ENCODE measurements at places on chromosomes 12 and 14.

GRCh38 chr12:64478661-64479060 is 26.7 kb downstream of the TBK1 start:
- no peak for DNase-seq

DNA sequence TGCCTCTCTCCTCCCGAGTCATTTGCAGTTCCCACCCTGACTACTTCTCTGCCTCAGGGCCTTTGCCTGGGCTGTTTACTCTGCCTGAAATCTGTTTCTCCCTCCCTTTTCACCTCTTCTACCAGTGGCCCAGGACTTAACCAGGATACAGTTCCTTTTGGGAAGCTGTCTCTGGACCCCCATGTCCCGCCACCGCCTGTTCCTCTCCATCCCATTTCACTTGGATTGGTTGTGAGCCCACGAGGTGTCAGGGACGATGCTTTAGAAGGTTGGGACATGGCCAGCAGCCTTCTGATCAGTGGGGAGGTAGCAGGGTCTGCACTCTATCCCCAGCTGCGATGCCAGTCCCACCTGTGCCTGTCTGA is 51.8 kb downstream of the FAM222A start:
- no peak for DNase-seq

DNA sequence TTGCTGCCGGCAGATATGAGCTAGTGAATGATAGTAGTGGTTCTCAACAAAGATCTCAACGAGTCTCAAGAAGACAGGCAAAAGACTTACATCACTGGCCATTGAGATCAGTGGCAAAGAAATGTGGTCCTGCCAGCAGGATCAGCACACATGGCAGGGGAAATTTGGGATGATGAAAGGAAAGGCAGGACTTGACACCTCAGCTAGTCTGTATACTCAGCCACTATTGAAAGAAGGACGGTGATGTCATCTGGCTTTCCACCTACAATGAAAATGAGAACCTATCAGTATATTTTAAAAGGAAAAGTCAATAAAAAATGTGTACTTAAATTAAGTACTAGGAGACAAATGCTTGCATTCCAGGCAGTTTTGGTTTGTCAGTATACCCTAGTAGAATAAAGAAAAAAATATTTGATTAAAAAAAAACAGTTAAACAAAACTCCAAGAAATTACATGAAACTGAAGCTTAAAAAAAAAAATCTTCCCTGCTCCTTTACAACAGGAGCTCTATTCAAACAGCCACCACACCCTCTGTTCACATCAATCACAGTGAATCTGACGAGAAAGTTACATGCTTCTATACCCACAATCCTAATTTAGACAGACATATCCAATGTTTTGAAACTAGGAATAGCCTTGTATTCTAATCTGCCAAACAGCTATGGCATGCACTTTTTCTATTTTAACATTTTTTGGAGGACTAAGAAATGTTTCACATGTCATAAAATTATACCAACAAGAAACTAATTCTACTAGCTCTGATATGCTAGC is 34.9 kb downstream of the RAD9B start:
- no peak for DNase-seq

- DNase-seq = peak; percentile 36
Measured at GRCh38 chr12:115190010-115190770, 506.2 kb upstream of the TBX3 start.

GRCh38 chr14:59464486-59465315 is 479 bp downstream of the GPR135 start:
- peak; percentile 87 for DNase-seq

DNA sequence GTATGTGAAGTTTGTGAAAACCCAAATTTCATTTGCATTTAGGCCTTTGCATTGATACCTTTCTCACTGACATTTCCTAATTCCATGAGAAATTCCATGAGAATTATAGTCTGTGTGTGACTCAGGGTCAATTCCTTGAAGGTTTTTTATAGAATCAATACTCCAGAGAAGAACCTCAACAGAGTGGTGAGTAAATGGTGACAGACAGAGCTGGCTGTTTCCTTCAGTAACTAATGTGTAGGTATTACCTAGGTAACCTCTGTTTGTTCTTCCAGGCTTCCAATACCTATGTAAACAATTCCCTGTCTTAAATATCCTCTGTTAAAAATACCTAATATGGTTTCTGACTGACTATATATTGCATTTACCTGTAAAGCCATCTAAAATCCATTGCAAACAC is 117.0 kb downstream of the TTC8 start:
- no peak for DNase-seq

- DNase-seq = no peak
Measured at GRCh38 chr14:90560991-90561390, 164.2 kb downstream of the CALM1 start.

- DNase-seq = no peak
Measured at GRCh38 chr12:13075118-13075480, 28.4 kb downstream of the GSG1 start.

DNA sequence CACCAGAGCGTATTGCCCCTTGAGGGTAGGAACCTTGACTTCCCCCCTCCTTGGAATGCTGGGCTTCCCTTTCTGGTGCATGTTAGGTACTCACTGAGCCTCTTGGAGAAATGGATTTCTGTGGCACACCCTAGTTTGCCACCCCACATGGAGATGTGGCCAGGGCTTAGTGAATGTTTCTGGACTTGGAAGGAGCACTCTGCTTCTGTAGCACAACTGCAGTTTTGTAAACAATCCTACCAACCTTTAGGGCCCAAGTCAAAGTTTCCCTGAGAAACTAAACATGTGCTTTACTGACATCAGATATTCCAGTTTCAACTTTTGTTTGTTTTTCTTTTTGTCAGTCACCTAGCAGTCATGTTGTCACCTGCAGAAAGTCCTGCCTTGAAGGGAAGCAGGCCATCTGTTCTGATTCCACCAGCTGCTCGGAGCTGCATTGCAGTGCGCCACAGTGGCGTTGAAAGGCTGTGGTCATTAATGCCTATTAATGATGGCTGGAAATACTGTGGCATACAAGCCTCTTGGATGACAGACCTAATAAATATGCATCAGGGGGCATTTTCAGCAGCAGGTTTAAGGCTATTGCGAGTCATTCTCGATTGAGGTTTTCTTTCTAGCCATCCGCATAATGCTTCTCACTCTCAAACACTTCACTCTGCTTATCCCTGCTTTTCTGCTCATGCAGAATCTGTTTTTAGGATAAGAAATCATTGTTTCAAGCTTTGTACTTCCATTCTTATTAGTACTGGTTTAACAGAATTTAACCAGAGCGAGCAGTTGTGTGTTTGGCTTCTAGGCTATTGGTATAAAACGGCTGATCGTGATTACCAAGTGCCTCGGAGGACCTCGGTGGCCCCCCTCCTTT is 7.8 kb downstream of the PELI2 start:
- DNase-seq = no peak

DNA sequence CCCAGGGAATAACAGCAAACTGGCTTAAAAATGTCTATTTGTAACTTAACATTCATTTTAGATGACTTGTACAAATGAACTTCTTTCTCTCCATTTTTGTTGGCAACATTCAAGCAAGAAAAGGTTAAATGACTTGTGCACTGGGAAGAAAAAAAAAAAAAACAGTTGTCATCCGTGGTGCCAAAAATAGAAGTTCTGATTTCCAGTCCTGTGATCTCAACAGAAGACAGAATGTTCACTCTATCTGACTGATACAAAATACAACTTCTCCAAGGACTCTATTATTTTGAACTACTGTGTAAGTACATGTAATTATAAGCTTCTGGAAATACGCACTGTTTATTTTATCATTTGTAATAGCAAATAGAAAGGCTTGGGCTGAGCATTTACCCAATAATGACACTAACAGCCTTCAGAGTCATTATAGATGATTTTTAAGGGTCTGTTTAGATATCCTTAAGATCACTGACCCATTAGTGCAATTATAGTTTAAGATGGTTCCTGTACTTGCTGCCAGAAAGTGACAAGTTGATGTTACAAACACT is 59.9 kb downstream of the LIN7A start:
- DNase-seq = no peak

DNA sequence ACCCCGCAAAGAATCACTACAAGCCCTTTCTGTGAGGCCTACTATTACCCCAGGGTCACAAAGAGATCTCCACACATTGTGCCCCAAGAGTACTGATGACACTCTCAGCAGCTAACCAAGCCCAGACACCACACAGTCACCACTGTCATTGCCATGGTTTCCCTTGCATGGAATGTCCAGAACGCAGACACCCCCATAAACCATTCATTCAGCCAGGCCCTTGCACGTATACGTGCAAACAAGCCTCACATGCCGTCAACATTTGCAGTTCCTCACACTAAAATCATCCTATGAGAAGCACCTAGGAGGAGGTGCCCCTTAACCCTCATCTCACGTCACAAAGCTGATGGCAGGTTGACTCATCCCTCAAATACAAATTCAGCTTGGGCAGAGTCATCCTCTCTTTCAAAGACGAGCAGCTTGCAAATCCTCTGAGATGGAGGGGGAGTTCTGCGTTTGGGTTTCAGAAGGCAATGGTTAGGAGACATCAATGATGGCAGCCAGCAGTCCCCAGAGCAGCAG is 17.1 kb upstream of the KRT77 start:
- no peak for DNase-seq

DNA sequence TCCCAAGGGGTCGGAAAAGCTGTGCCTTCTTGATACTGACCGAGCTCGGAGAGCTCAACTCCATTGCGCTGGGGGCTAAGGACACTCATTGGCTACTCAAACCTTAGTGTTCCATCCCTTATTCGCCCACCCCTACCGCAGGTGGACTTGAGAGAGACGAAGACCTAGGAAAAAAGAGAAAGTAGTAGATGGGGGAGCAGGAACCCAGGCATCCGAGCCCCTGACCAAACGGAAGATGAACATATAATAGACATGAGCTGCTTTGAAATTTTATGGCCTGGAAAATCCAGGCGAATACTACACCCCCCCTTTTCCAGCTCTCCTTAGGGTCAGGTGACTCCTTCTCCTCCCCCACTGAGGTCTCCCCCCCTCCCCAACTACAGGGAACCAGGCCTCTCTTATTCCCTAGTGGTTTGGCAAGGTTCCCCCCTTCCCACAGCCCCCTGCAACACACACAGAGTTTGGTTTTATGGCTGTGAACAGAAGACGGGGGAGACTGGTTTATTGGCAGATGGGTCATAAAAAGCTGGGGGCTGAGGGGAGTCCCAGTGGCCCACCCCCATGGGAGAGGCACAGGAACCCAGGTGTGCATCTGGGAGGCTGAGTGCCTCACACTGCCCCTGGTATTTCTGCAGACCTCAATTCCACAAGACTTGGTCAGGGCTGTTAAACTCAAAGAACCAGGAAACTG is 1.6 kb downstream of the GDF11 start:
- no peak for DNase-seq

DNA sequence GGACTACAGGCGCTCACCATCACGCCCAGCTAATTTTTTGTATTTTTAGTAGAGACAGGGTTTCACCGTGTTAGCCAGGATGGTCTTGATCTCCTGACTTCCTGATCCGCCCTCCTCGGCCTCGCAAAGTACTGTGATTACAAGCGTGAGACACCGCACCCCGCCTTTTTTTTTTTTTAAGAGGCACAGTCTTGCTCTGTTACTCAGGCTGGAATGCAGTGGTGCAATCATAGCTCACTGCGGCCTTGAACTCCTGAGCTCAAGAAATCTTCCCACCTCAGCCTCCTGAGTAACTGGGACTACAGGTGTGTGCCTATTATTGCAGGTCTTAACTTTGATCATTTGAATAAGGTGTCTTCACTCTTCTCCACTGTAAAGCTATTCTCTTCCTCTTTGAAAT is 5.3 kb upstream of the GLTP start:
- DNase-seq = no peak

- no peak for DNase-seq
Measured at GRCh38 chr12:80262346-80262745, 163.0 kb downstream of the OTOGL start.

GRCh38 chr14:57061009-57061711 is 207.5 kb downstream of the EXOC5 start:
- DNase-seq = no peak

DNA sequence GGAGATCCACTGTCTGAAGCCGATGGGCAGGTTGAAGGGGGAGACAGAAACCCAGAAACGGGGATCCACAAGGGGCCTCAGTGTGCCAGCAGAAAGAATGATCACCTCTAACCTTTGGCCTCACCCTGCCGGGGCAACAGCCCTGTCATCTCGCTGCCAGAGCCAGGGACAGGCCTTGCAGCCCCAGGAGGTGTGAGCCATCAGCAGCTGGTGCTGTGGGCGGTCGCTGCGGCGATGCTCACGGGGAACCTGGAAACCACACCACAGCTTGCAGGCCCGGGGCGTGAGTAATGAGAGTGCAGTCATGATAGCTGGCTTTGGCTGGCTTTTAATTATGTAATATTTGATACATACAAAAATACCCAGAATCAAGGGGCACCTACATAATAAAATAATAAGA is 4.7 kb upstream of the TTC7B start:
- no peak for DNase-seq

GRCh38 chr14:75752086-75752485 is 91.0 kb downstream of the TTLL5 start:
- no peak for DNase-seq

DNA sequence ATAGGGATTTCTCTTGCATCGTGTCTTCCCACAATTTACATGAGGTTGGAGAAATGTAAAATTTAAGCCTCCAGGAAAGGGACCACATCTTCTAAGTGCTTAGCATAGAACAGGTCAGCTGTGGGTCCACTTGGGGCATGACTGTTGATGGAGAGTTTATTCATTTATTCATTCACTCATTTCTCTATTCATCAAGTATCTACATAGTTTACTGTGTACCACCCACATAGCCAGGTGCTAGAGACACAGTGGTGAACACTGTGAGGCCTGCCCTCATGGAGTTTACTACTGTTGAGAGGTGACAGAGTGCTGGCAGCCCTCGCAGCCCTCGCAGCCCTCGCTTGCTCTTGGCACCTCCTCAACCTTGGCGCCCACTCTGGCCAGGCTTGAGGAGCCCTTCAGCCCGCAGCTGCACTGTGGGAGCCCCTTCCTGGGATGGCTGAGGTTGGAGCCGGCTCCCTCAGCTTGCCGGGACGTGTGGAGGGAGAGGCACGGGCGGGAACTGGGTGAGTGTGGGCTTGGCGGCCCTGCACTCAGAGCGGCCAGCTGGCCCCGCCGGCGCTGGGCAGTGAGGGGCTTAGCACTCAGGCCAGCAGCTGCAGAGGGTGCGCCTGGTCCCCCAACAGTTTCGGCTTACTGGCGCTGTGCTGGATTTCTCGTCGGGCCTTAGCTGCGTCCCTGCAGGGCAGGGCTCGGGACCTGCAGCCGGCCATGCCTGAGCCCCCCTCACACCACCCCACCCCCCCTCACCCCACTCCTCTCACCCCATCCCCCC is 1.7 kb upstream of the JPH4 start:
- DNase-seq = no peak

- no peak for DNase-seq
Measured at GRCh38 chr12:46354111-46354801, 18.3 kb downstream of the SLC38A2 start.

DNA sequence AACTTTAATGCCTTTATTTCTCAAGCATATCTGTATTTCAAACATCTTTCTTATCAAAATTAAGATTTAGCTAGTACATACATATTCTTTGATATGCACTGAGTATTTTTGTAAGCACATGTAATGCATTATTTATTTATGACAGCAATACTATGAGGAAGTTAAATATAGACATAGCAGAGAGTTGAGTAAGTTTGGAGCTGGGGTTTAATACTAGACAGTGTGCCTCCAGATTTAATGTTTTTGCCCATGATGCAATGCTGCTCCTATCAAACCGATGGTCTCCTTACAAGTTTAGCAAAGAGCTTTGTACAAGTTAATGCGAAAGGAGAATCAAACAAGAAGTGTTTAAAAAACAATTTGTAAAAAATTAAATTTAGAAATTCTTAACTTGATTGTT is 826.6 kb upstream of the MGAT4C start:
- no peak for DNase-seq
